ENCODE measurements at places on chromosomes 2 and 18.
A peak's percentile ranks its signal among the peaks of the same experiment; 100 is the strongest.

DNA sequence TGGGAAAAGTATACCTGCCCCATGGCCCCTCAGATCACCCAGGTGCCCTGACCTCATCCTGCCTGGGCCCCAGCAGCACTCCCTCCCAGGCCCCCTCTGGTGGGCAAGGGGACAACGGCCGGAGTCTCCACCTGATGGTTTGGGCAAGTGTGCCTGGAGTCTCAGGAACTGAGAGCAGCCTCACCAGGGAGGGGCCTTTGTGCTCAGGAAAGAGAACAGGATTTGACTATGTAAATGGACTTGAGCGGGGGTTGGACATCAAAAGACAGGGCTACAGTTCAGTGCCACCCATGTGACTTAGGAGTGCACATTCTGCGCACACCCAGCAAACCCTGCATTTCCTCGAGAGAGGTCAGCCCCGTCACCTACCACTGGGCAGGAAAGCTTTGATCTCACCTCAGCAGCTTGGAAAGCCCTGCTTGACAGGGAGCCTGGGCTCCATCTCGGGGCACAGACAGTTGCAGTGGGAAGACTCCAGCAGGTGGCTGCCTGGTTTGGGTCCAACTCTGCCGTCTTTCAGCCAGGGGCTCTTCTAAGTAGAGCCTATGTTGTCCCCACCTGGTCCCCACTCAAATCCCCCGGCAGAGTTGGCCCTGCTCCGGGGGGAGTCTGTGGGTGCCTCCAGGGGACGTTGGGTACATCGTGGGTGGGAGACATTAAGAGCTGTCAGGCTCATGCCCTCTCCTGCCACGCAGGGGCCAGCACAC is 3.3 kb downstream of the INPP5D start:
- no peak for DNase-seq

GRCh38 chr2:26299471-26300101 is 46.4 kb upstream of the SELENOI start:
- DNase-seq, result peak; percentile 69

GRCh38 chr2:176175709-176176607 is 12.5 kb upstream of the HOXD1 start:
- no peak for DNase-seq

GRCh38 chr2:5664278-5664681 is 27.9 kb upstream of the SOX11 start:
- DNase-seq, result no peak

- DNase-seq, result no peak
Measured at GRCh38 chr2:150900913-150901312, 360.8 kb downstream of the RBM43 start.

DNA sequence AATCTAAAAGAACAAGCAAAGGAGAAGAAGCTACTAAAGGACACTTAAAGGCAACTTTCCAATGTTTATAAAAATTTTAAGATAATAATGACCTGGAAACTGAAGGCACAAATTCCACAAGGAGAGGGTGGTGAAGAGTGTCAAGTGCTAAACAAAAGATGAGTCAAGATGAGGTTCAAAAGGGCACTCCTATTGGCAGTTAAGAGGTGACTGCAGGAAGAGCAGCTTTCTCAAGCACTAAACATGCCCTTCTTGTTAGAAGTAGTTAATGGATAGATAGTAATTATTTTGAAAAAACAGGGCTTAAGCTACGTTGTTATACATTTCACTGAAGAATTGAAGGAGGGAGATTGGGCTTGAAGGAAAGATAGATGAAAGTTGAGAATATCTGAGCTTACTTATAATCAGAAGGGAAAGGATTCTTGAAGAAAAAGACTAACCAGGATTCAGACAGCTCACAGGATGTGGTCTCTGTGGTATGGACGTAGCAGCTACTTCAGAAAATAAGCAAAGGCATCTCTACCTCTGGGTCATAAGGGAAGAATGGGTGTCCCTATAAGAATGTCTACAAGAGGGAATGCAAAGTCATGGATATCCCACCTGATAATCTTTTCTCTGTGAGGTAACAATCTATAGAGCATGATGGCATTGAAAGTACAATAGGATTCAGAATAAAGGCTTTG is 454.7 kb upstream of the SLC39A10 start:
- no peak for DNase-seq

DNA sequence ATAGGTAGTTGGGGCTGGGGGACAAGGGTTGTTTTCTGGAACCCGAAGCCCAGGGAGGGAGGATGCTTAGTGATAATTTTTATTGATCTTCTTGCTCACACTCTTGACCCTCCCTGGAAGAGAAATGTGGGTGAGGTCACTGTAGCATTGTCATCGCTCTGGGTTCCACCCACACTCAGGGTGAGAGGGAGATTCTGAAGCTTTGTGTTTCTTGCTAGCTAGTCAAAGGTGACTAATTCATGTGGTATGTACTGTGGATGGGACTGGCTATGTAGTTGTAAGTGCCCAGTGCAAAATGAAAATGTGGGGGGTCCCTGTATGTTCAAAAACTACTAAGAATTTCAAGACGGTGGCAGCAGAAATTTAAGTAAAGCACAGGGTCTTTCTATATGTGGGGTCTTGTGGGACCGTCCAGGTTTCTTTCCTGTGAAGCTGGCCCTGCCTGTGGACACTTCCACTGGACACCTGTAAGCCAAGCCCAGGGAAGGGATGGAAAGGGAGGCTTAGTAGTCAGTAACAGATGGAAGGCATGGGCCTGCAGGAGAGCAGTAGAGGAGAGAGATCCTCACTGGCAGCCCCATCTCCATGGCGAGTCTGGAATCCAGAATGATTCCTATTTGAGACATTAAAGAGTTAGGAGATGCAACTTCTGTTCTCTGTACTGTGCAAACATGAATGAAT is 35.0 kb downstream of the TSN start:
- no peak for DNase-seq

GRCh38 chr2:64470071-64470470 is 16.1 kb downstream of the LGALSL start:
- DNase-seq, result no peak

DNA sequence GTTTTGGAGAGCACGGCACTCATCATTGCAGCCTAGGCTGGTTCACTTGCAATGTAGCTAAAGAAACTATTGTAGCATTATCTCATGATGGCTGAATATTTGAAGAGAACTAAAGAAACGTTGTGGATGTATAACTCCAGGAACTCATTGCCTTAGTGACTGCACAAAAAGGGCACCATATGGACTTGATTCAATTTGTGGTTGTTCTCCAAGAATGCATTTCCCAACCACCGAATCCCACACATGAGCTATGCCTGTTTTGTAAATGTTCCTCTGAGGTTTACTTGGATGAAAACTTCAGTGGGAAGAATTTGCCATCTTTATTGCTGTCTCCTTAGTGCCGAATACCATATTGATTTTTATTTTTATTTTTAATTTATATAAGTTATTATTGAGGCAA is 43.5 kb downstream of the DOK6 start:
- DNase-seq, result no peak

DNA sequence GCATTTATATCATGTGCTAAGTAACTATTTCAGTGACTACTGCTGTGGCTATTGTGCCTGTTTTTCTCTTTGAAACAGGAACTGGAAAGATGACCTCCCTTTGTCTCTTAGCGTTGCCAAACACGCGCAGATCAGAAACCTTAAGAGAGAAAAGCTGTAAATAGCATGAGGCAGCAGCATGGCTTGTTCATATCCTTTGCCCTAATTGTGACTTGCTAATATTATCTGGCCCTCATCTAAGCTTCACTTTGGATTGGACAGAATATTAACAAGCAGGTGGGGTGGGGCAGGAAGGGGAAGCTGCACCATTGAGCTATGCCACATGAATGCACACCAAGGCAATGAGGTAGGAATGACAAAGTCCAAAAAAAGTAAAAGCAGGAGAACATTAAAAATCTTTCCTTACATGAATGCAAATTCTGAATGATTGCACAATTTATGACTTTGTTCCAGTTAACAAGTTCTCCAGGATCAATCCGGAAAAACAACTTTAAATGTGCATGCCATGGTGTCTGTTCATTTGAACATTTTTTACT is 128.4 kb downstream of the IRS1 start:
- no peak for DNase-seq

DNA sequence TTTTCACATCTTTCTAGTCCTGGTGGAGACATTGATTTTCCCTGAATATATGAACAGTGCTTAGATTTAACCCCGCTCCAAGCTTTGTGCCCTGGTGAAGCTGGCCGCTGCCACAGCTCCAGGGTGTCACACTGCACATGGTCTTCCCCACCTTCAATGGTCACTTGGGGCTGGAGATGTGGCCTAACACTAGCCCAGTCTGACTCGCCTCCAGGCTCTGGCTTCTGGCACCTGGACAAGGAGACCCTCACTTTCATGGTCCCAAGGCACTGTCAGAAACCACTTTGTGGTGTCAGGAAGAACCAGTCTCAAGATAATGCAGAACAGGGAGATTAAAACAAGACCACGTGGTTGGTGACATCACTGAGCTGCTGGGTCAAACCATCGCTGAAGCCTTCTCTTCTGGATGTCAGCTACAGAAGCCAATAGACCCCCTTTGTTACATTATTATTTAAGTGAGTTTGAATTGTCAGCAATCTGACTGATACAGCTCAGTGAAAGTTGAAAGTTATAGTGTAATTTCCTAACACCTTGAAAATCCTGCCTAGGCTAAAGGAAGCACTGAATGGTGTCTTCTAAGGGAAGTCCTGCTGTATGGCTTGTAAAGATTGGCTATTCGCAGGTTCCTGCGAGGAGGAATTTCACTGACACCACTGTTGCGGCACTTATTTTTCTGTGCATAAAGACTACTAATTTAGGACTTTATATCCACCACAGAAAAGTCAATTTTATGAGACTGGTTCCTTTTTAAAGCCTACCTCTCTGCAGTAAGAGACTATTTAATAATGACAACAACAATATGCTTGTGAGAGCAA is 55.0 kb upstream of the CTDP1 start:
- DNase-seq, result no peak

DNA sequence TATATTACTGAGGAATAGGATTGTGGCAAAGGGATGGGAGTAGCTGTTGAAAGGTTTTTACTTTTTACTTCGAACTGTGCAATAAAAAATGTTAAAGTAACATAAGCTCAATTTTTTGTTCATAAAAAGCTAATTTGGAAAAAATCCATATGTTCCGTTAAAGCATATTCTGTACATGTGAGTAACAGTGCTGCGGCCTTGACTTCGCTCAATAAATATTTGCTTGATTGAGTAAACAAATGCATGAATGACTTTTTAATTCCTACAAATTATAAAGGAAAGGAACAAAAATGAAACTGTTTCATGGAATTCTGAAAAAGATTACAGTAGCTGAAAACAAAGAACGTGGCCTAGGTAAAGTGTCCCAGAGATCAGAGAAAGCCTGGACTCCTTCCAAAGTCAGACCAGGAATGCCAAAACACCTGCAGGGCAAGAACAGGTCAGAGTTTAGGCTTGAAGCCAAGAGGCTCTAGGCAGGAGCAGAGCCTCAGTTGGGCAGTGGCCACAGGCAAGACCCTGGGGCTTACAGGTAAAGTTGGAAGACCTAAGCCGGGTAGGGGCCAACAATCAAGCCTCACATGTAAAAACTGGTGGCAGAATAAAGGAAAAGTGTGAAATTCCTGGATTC is 44.3 kb upstream of the FIGN start:
- no peak for DNase-seq

GRCh38 chr2:168916331-168916675 is 15.2 kb downstream of the G6PC2 start:
- no peak for DNase-seq

- no peak for DNase-seq
Measured at GRCh38 chr2:218259099-218259961, 1.5 kb upstream of the GPBAR1 start.

- DNase-seq, result no peak
Measured at GRCh38 chr2:58794103-58794502, 553.0 kb upstream of the FANCL start.
